EH (cell line): ENCODE measurements at places on chromosomes 1 and 21.

GRCh38 chr1:63662841-63663240, 69.6 kb downstream of the PGM1 start:
- peak; percentile 48 for DNase-seq

DNA sequence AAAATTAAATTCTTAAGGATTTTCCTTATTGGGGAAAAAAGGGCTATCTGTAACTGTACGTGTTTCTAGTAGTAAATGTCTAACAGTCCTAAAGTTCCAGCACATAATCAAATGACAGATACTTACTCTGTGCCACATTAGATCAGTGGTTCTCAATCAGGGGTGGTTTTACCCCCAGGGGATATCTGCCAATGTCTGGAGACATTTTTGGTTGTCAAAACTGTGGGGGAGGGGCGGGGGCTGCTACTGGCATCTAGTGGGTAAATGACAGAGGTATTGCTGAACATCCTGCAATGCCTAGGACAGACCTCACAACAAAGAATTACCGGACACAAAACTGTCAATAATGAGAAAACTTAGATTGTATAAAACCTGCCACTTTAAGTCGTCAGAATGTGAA, 33.4 kb upstream of the PTPRC start:
- DNase-seq: no peak

GRCh38 chr1:177505905-177506590, 335.3 kb downstream of the BRINP2 start:
- peak; percentile 5 for DNase-seq

DNA sequence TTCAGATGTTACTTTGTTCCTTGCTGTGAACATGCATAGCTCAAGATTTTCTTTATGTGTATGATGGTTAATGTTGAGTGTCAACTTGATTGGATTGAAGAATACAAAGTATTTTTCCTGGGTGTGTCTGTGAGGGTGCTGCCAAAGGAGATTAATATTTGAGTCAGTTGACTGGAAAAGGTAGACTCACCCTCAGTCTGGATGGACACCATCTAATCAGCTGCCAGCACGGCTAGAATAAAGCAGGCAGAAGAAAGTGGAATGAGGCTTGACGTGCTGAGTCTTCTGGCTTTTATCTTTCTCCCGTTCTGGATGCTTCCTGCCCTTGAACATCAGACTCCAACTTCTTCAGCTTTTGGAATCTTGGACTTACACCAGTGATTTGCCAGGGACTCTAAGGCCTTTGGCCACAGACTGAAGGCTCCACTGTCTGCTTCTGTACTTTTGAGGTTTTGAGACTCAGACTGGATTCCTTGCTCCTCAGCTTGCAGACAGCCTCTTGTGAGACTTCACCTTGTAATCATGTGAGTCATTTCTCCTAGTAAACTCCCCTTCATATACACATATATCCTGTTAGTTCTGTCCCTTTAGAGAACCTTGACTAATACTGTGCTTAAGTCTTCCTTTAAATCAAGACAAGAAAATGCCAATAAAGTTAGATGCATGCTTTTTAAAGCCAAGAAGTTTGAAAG, 626.6 kb downstream of the KCNT2 start:
- DNase-seq: peak; percentile 44

DNA sequence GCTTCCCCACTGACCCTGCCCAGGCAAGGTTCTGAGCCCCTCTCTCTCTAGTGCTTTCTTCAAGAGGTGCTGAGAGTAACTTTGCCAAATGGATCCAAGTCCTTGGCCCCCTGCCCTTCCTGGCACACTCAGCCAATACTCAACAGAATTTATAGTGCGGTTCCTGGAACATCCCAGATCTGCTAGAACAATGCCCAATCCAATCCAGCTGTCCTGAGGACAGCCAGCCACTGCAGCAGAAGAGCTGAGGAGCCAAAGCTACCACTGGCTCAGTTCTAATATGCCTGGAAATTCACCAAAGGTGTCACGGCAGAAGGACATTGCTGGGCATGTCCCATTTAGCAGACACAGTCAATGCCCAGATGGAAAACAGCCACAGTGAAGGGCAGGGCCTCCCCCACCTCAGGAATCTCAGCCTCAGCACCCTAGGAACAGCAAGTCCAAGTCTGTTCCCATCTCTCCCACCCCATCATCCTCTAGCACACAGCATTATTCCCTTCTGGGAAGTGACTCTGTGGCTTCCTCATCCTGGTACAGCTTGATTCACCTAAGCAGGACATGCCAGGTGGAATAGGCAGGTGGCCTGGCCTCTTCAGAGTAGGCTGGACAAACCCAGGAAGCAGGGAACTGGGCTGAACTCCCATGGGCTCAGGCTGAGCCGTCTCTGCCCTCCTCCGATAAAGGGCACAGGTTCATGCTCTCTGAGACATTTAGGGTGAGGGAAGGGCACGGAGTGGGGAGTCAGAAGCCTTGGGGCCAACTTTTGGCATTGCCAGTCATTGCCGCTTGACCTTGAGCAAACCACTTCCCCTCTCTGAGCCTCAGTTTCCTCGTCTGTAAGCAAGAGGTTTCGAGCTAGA, 24.6 kb downstream of the PMVK start:
- no peak for DNase-seq

DNA sequence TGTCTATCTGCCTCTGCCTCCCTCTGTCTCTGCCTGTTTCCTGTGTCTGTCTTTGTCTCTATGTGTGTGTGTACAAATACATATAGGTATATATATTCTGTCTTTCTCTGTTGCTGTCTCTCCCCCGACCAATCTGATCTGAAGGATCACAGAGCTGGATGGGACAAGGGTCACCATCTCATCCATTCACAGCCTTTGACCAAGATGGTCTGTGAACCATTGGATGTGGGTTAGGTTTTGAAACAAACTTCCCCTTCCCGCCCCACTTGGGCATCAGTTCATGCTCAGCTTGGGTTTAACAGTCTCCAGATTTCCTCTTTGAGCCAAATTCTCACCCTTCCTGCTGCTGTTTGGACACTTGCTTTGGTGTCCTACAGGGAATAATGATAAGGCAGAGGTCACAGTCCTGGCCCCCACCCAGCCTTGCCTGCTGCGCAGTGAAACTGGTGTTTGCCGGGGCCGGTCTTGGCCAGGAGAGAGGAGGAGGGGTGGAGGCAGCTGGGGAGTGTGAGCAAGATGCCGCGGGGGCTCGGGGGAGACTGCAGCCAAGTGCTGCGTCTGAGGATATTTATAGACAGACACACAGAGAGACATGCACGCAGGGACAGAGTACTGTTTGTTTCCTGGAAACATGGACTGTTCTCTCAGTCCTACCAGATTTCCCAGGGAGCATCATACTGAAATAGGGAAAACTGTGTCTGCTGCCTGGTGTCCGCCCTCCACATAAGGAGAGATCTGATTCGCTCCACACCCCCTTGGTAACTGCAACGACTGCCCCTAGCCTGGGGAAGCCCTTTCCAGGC, 27.0 kb upstream of the BTG2 start:
- peak; percentile 88 for DNase-seq

DNA sequence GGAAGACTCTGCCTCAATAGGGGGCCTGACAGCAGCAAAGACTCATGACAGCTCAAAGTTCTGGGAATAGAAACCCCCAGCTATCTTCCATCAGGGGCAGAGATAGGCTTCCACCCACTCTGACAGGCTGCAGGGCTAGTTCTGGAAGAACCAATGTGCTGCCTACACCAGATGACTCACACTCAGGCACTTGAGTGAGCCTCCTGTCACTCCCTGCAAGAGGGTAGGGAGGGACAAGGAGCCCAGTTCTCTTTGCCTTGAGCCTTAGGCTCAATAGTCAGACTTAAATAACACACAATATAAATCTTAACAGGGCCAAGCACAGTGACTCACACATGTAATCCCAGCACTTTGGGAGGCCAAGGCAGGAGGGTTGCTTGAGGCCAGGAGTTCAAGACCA, 386.4 kb downstream of the HHAT start:
- peak; percentile 18 for DNase-seq

GRCh38 chr1:45686015-45686287, 382 bp downstream of the GPBP1L1 start:
- no peak for DNase-seq

GRCh38 chr1:22347854-22348760, 103.5 kb upstream of the ZBTB40 start:
- DNase-seq: no peak

DNA sequence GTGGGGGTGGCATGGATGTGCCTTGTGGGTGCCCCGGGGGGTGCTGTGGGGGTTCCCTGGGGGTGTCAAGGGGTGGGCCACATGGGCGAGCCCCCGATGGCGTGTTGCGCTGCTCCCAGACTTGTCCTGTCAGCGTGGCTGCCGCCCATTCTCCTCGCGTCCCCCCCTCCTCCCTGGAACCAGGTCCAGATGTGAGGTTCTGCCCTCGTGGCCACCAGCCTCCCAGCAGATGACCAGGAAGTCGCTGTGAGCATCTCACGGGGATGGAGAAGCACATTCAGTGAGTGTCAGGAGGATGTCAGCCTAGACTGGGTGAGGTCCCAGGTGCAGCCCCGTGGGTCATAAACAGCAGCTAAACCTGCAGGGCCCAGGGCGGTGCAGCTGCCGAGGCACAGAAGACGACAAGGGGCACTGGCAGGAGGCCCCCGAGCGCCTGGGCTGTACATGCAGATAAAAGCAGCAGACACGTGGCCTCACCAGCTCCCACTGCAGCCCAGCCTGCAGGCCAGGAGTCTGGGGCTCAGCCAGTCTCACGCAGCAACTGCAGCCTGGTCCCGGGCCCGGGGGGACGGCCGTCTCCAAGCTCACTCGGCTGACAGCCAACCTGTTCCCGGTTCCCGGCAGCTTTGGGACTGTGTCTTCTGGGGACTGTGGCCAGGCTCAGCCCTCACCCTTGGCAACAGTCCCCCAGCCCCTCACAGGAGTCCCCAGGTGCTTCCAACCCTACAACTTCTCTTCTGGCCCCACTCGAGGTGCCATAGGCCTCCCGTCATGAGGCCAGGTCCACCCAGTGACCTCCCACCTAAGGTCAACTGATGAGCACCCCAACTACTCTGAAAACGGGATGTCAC, 17.5 kb upstream of the COL6A2 start:
- peak; percentile 44 for DNase-seq

- no peak for DNase-seq
Measured at GRCh38 chr1:182957902-182958395, 5.0 kb upstream of the SHCBP1L start.

DNA sequence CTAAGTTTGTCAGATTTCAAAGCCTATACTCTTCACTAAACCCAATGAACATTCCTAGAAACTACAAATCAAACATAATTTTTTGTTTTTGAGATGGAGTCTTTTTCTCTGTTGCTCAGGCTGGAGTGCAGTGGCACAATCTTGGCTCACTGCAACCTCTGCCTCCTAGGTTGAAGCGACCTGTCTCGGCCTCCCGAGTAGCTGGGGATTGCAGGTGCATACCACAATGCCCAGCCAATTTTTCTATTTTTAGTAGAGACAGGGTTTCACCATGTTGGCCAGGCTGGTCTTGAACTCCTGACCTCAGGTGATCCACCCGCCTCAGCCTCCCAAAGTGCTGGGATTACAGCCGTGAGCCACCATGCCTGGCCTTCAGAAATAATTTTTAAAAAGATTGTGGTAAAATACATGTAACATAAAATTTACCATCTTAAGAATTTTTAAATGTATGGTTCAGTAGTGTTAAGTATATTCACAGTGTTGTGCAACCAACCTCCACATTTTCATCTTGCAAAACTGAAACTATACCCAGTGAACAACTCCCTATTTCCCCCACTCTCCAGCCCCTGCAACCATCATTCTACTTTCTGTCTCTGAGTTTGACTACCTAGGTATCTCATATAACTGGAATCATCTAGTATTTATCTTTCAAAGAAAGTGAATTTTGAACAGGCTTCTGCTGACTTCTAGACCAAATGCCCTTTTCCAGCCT, 2.7 kb upstream of the CFAP141 start:
- DNase-seq: no peak

DNA sequence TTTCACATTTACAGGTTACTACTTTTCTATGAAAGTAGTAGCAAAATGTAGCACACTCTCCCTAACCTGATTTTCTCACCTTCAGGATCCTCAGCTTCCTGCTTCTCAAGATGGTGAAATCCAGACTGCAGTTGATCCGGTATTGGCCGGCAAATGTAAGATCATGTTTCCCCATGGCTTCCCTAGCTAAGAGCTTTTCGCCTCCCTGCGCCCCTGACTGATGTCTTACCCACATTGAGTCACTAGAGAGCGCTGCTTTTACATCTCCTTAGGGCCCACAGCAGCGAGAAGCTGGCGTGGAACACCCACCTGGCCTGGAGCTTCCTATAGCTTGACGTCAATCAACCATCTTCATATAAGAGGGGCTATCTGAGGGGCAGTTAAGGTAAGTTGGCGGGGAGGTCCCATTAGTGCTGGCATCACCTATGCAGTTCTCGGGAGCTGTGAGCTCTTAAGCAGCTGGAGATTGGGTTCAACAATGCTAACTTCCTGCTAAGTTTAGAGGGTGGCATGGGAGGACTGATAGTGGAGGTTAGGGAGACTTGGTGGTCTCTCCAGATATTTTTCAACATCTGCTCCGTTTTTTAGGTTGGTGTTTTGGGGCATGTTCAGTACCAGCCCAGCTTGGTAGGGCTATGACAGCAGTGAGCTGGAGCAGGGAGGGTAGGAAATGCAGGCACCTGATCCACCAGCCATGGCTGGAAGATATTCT, 5.5 kb downstream of the PTPN7 start:
- peak; percentile 54 for DNase-seq

- no peak for DNase-seq
Measured at GRCh38 chr1:108628665-108629064, 32.2 kb downstream of the HENMT1 start.

- DNase-seq: no peak
Measured at GRCh38 chr21:38400195-38400919, 97.9 kb downstream of the ERG start.

DNA sequence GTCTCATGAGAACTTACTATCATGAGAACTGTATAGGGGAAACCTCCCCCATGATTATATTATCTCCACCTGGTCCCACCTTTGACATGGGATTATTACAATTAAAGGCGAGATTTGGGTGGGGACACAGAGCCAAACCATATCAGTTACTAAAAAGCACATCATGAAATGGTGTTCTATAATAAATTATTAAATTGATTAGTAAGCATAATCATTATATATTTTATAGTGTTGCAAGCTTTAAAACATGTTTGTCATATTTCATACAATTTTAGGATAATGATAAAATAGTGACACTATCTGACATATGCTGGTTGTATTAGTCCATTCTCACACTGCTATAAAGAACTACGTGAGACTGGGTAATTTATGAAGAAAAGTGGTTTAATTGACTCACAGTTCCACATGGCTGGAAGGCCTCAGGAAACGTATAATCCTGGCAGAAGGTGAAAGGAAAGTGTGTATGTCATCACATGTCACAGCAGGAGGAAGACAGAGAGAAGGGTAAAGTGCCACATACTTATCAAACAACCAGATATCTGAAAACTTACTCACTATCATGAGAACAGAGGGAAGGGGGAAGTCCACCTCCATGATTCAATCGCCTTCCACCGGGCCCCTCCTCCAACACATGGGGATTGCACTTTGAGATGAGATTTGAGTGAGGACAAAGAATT, 539.2 kb upstream of the OLFM3 start:
- DNase-seq: peak; percentile 8

GRCh38 chr21:34342476-34342875, 21.3 kb upstream of the KCNE2 start:
- DNase-seq: peak; percentile 61
